ENCODE measurements at places on chromosomes 12 and 14.

DNA sequence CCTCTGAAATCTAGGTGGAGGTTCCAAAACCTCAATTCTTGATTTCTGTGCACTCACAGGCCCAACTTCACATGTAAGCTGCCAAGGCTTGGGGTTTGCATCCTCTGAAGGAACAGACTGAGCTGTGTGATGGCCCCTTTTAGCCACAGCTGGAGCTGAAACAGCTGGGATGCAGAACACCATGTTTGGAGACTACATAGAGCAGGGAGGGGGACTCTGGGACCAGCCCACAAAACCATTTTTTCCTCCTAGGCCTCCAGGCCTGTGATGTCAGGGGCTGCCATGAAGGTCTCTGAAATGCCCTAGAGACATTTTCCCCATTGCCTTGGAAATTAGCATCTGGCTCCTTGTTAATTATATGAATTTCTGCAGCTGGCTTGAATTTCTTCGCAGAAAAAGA lies 1025.9 kb upstream of the NOVA1 start:
- no peak overlapping the region for H3K27ac ChIP-seq
- no peaks in the 10 kb centered on the region for H3K36me3 ChIP-seq
- no peaks in the 10 kb centered on the region for H3K4me1 ChIP-seq
- no peak for DNase-seq
- H3K4me3 ChIP-seq, result no peak overlapping the region
- H3K27me3 ChIP-seq, result no peaks in the 10 kb centered on the region

- no peaks in the 10 kb centered on the region for H3K4me1 ChIP-seq
- no peak overlapping the region for H3K4me3 ChIP-seq
- peaks cover 16% of the 10 kb centered on the region for H3K36me3 ChIP-seq
- DNase-seq, result no peak
- H3K27ac ChIP-seq, result no peak overlapping the region
These were observed 46.5 kb downstream of the SINHCAF start for GRCh38 chr12:31279390-31279924.

DNA sequence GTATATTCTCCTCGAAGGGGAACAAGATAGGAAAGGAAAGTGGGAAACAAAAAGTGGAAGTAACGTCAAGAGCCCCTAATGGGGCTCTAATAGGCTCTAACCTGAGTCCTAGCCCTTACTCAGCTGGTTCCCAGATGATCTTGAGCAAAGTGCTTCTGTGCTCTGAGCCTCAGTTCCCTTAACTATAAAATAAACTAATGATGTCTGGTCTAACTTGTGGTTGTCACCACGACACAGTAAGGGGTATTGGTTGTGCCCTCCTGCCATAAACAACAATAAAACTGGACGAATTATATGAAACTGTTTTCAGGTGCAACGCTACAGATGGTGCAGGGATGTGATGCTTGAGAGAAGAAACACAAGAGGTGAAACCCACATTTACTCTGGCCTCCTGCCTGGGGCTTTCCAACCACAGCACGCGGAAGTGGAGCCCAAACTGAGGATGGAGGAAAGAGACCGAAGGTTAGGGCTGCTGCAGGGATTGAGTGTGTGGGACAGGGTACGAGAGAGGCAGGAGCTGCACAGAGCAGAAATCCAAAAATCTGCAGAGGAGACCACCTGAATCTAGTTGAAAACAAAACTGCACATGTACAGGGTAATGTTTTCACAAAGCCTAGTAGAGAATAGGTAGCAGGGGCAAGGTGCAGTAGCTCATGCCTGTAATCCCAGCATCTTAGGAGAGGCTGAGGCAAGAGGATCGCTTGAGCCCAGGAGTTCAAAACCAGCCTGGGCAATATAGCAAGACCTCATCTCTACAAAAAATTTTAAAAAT lies 45.6 kb upstream of the BCL2L14 start:
- H3K27me3 ChIP-seq, result peaks cover 16% of the 10 kb centered on the region
- peaks cover 5% of the 10 kb centered on the region for H3K4me1 ChIP-seq
- H3K27ac ChIP-seq, result no peak overlapping the region
- DNase-seq, result no peak
- no peaks in the 10 kb centered on the region for H3K36me3 ChIP-seq

DNA sequence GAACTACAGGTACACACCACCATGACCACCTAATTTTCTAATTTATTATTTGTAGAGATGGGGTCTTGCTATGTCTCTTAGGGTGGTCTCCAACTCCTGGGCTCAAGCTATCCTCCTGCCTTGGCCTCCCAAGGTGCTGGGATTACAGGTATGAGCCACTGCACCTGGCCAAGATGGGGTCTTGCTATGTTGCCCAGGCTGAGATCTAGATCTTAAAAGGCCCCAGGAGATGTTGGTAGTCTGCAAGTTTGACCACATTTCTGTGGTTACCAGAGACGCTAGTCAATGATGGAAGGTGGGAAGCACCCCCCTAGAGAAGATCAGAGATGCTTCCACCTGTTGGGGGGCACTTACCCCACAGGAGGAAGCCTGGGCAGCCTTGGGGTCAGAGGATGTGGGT lies 34.7 kb downstream of the FOXN4 start:
- no peak for DNase-seq
- H3K36me3 ChIP-seq, result no peaks in the 10 kb centered on the region
- no peaks in the 10 kb centered on the region for H3K4me1 ChIP-seq

GRCh38 chr14:55519473-55520080 lies 60.4 kb upstream of the KTN1 start:
- no peaks in the 10 kb centered on the region for H3K27me3 ChIP-seq
- H3K36me3 ChIP-seq, result no peaks in the 10 kb centered on the region
- H3K4me3 ChIP-seq, result no peak overlapping the region
- no peak for DNase-seq
- H3K27ac ChIP-seq, result no peak overlapping the region

DNA sequence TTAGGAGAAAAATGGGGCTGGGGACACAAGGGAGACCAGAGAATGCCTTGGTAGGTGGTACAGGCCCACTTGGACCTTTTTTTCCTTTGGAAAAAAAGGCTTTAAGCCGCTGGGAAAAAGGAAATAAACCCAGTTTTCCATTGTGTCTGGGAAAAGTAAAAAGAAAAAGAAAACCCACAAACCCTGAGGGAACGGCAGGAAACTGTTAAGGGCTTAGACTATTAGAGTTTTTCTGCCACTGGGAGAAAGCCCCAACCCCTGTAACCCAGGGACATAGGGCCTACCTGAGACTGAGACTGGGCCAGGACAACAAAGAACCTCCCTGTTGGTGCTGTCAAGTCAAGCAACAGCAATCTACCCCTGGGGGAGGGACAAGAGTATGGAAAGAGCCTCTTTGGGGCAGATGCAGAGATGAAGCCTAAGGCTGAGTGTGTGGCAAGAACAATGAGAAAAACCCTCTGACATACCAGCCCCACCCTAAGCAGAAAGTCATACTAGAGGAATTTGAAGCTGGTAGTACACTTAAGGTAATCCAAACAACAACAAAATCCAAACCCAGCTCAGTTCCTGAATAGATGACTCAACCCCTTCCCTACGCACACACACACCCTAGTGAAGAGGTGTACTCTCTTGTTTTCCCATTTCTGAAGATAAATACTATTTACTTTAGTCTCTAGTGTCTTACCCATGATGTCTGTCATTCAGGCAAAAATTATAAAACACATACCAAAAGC lies 22.8 kb downstream of the ATF1 start:
- no peak for DNase-seq
- no peaks in the 10 kb centered on the region for H3K27me3 ChIP-seq
- peak overlapping the region; percentile 1 for H3K27ac ChIP-seq
- peaks cover 5% of the 10 kb centered on the region for H3K36me3 ChIP-seq
- peaks cover 10% of the 10 kb centered on the region for H3K4me1 ChIP-seq
- H3K4me3 ChIP-seq, result no peak overlapping the region

DNA sequence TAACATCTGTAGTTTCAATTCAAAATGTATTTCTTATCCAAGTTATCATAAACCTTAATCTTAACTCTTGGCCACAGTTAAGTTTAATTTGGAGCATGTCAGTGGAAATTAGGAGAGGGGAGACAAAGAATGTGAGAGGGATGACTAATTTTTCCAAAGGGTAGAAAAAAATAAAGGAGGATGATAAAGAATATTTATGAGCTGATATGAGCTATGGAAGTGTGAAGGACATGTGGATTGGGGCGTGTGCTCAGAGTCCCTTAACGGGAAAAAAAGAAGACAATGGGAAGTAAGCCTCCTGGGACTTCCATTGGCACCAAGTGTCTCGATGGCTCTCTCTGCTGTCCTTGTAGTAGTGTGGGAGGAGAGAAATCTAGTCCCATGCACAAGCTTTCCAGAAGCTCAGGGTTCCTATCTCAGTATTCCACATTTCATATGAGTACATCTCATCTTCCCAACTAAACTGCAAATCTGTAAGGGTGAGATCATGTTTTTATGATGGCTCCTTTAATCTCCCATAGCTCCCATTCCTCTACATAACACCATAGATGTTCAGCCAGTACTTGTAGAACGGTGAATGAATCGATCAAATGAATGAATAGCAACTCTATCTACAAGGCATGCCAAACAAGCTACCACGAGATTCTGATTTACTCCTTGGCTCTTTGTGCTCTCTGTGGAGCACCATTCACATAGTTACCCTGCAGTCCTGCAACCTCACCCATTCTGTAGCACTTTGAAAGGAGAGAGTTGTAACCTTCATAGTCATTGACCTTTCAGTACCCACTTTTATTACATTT lies 27.4 kb downstream of the BCL2L14 start:
- H3K4me3 ChIP-seq, result no peak overlapping the region
- no peaks in the 10 kb centered on the region for H3K36me3 ChIP-seq
- H3K4me1 ChIP-seq, result no peaks in the 10 kb centered on the region
- DNase-seq, result no peak
- H3K27me3 ChIP-seq, result peaks cover 6% of the 10 kb centered on the region

DNA sequence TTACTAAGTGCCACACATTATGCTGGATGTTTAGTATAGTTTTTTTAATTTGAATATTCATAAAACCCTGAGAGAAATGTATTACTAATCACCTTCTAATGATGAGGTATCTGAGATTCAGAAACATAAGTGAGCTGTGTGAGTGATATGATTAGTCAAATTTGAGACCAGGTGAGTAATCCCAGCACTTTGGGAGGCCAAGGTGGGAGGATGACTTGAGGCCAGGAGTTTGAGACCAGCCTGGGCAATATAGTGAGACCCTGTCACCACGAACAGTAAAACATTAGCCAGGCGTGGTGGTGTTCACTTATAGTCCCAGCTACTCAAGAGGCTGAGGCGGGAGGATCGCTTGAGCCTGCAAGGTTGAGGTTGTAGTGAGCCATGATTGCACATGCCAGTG lies 438.4 kb downstream of the RAD51B start:
- H3K4me3 ChIP-seq, result no peak overlapping the region
- H3K27ac ChIP-seq, result no peak overlapping the region
- H3K36me3 ChIP-seq, result no peaks in the 10 kb centered on the region
- DNase-seq, result no peak
- no peaks in the 10 kb centered on the region for H3K27me3 ChIP-seq

- no peaks in the 10 kb centered on the region for H3K36me3 ChIP-seq
- H3K27me3 ChIP-seq, result no peaks in the 10 kb centered on the region
- H3K4me1 ChIP-seq, result no peaks in the 10 kb centered on the region
- no peak overlapping the region for H3K4me3 ChIP-seq
- DNase-seq, result no peak
These were observed 33.4 kb downstream of the KITLG start for GRCh38 chr12:88546853-88547252.

DNA sequence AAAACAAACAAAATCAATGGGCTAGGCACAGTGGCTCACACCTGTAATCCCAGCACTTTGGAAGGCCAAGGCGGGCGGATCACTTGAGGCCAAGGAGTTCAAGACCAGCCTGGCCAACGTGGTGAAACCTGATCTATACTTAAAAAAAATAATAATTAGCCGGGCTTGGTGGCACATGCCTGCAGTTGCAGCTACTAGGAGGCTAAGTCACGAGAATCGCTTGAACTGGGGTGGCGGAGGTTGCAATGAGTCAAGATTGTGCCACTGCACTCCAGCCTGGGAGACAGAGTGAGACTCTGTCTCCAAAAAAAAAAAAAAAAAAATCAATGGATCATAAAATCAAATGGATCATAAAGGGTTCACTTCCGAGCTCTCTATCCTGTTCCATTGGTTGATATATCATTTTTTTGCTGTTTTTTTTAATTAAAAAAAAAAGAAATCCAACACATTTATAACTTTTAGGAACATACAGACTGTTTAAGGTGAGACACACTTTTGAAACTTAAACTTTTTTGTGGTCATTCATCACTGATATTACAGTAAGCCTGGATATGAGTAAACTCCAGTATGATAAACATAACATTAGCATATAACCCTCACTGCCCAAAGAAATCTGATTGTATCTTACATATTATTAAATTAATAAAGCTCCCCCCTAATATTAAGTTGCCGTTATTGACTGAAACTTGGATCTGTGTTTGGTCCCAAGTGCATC lies 22.1 kb downstream of the MOK start:
- peaks cover 4% of the 10 kb centered on the region for H3K27me3 ChIP-seq
- no peak for DNase-seq
- H3K4me1 ChIP-seq, result no peaks in the 10 kb centered on the region
- no peak overlapping the region for H3K27ac ChIP-seq
- H3K36me3 ChIP-seq, result no peaks in the 10 kb centered on the region

DNA sequence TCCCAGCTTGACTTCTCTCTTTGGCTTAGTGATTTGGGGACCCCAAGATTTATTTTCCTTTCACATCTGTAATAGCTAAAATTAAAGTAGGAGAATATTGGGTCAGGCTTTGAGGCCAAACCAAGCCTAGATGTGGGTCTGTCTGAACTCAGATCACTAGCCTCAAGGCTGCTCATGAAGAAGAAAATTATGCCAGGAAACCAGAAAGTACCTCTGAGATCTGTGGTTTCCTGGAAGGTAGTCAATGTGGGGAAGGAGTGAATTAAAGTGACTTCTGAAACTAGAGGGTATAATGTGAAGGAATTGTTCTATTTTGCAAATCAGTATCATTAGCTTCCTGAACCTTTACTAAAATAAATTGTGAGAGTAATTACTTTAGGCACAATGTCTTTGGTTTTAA lies 13.4 kb upstream of the CLEC12A start:
- no peaks in the 10 kb centered on the region for H3K36me3 ChIP-seq
- peak overlapping the region; percentile 81 for H3K27ac ChIP-seq
- no peaks in the 10 kb centered on the region for H3K27me3 ChIP-seq
- peak; percentile 38 for DNase-seq

GRCh38 chr12:4001841-4002240 lies 128.6 kb upstream of the PARP11 start:
- H3K27ac ChIP-seq, result no peak overlapping the region
- H3K4me1 ChIP-seq, result no peaks in the 10 kb centered on the region
- DNase-seq, result no peak
- H3K27me3 ChIP-seq, result peaks cover 8% of the 10 kb centered on the region

GRCh38 chr12:473863-474577 lies 14.3 kb downstream of the B4GALNT3 start:
- H3K4me3 ChIP-seq, result no peak overlapping the region
- H3K27ac ChIP-seq, result no peak overlapping the region
- peaks cover 4% of the 10 kb centered on the region for H3K4me1 ChIP-seq
- DNase-seq, result no peak

- no peak overlapping the region for H3K4me3 ChIP-seq
- no peaks in the 10 kb centered on the region for H3K4me1 ChIP-seq
- no peaks in the 10 kb centered on the region for H3K27me3 ChIP-seq
- no peak overlapping the region for H3K27ac ChIP-seq
These were observed 155.5 kb downstream of the PTCSC3 start for GRCh38 chr14:36021030-36021422.
